ENCODE measurements at places on chromosomes 4 and X.

DNA sequence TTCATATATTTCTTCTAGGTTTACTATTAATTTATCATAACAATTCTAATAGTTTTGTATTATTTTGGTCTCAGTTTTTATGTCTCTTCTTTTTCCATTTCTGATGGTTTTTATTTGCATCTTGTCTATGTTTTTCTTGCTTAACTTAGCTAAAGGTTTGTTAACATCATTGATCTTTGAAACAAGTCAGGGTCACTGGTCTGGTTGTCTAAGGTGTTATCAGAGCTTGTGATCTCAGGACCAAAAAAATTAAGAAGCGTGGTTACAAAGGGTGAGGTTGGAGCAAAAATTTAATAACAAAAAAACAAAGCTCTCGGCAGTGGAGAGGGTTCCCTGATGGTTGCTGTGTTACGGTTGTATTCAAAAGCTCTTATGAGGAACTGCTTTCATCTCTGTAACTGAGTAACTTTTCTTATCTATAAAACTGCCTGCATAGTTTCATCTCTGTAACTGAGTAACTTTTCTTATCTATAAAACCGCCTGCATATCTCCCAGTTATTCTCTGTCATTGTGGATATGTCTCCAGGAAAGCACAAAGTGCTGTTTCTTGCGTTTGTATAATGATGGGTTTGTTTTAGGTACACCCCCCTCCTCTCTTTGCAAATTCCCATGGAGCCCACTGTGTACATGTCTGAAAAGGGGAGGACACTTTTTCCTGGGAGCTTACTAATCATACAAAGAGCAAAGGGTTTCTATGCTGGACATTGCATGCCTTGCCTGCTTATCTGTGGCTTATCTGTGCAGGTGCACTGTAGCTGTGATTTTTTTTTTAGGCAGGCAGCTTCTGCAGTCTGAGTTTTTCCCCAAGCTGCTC is 62.4 kb upstream of the UGT2B15 start:
- no peak for DNase-seq

DNA sequence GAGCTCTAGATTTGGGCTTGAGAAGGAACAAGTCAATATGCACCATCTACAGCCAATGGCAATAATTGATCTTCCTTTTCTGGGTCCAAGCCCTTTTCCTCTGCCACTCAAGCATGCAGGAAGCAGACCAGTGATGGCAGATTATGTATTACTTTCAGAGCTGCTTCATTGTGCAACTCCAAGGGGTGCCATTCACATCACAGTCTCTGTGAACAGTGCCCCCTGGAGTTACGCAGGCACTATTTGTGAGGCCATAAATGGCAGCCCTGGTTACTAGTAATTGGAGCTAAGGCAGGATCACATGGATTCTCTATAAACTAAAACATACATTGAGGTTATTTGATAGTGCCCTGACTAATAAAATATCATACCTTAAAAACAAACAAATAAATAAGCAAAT is 313.4 kb upstream of the SLC7A11 start:
- no peak for DNase-seq

GRCh38 chrX:6071731-6072130 is 156.9 kb downstream of the NLGN4X start:
- DNase-seq = no peak

DNA sequence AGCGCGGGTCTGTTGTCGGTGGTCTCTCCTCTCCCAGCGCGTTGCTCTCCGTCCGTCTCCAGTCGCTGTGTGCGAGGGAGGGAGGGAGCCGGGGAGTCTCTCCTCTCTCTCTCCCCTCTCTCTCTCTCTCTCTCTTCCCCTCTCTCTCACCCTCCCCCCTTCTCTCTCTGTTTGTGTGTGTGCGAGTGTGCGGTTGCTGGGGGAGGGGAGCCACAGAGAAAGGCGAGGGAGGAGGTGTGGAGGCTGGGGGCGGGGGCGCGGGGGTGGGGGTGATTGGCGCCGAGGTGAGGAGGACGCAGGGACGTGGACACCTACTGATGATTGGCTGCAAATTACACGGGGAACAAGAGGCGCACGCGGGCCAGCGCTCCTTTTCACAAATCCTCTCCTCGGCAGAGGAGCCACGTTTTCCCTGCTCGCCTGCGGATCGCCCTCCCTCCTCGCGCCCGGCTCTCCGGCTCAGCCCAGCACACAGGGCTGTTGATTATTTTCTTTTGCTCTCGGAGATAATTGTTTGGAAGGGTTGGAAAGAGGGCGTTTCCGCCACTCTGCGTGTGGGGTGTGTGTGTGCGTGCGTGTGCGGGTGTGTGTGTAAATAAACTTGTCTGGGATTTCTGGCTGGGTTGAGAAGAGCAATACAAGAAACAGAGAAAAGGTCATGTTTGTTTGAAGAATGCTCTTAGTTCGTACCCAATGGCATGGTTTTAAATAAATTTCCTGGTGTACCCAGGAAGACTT is at the start of gene CXXC4:
TSS of gene CXXC4 (minus strand) at position 73 of the 738 bp plus-strand sequence. CDS start 3,092 bp downstream, outside the sequence.
- DNase-seq = no peak

- DNase-seq = no peak
These were observed 19.9 kb downstream of the NSD2 start for GRCh38 chr4:1890979-1891570.

DNA sequence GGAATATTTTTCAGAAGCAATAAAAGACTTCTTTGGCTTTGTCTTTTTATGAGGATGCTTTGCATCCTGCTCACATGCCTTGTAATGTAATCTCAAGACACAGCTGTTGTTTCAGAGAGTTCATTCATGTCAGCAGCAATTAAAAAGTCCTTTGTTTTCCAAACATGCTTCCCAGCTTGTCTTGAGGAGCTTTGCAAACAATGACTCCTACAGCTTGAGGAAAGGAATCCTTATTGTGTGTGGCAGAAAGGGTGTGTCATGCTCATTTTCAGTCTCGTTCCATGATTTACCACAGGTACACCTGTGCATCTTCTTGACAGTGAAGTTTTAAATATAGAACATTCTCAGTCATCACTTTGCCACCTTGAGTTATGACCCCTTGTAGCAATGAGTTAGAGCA is 139.2 kb upstream of the AADAT start:
- DNase-seq = no peak

GRCh38 chr4:39470402-39470801 is 11.5 kb downstream of the LIAS start:
- DNase-seq = no peak

DNA sequence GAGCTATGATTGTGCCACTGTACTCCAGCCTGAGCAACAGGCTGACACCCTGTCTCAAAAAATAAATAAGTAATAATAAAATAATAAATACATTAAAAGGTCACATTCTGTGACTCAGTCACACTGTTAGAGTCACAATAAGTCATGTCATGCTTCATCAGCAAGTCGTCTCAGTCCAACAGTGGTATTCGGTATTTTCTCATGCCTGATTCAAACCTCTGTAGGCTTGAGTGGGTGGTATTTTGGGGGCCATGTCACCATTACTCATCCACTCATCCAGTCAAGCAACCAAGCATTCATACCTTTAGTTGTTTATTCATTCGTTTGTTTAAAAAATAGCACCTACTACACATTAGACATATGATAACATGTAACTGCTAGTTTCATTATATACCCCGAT is 46.9 kb downstream of the SUPT20HL2 start:
- no peak for DNase-seq

- DNase-seq = no peak
These were observed 21.5 kb downstream of the RTL5 start for GRCh38 chrX:72110051-72110875.

DNA sequence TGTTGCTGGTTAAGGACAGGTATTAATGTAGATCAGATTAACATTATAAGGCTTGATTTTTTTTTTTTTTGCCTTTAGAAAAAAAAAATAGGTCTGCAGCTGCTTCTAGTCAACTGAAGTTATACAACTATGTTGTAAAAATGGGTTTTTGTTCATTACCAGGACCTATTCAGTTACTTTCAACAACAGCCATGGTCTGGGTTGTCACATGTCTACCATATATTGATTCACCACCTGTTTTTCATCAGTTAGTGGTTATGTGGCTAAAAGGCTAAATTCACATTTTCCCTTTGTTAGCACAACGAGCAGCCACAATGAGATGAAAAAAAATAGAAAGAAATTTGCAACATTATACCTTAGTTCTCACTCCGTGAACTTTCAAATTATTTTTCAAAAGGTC is 45.5 kb downstream of the GLRB start:
- no peak for DNase-seq

DNA sequence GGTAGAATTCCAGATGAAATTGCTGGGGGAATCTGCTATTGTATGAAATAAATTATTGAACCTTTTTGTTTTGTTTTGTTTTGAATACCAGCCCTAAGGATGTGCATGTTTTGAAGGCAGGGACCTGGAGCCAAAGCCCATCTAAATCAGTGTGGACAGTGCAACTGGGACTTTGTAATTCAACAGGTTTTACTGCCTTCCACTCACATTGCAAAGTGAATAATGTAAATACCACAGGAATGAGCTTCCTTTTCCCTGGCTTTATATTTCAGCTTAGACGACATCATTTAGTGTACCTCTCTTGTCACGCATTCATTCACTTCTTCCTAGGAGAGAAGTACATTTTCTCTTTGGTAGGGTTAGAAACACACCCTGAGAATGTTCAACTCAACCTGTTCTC is 795.0 kb downstream of the CENPC start:
- DNase-seq = no peak

- no peak for DNase-seq
These were observed 56.4 kb downstream of the SPCS3 start for GRCh38 chr4:176376032-176376614.

GRCh38 chr4:25870081-25870480 is 7.3 kb upstream of the SEL1L3 start:
- no peak for DNase-seq

- no peak for DNase-seq
These were observed 753.6 kb downstream of the RAPGEF2 start for GRCh38 chr4:159856451-159856850.

GRCh38 chr4:149605601-149606378 is 209.9 kb downstream of the IQCM start:
- DNase-seq = no peak

- DNase-seq = no peak
These were observed 44.2 kb downstream of the COQ2 start for GRCh38 chr4:83240379-83240875.

- no peak for DNase-seq
These were observed 169.4 kb downstream of the GLUD2 start for GRCh38 chrX:121216641-121217374.

All from stimulated activated CD8-positive, alpha-beta memory T cell treated with anti-CD3 and anti-CD28 coated beads, Interleukin-4, amount 100 ng/mL, for 24 hours (primary cell).